ENCODE measurements at places on chromosomes 3 and 15.
A peak's percentile ranks its signal among the peaks of the same experiment; 100 is the strongest.

DNA sequence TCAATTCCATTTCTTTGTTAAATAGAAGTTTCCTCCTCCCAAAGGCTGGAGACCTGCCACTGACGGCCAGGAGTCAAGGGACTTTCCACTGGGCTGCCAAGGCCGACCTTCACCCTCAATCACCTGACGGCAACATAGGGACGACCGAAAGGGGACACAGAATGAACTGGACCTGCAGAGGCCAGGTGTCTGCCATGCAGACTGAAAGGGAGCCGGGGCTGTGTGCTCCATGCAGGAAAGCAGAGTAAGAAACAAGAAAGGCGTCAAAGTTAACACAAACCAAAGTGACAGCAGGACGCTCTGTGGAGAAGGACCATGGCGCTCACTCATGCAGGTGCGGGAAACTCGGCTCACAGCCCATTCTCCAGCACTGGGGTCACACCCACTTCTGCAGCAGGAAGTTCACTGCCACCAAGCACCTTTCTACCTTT is 26.1 kb downstream of the ZXDC start:
- DNase-seq, result no peak

DNA sequence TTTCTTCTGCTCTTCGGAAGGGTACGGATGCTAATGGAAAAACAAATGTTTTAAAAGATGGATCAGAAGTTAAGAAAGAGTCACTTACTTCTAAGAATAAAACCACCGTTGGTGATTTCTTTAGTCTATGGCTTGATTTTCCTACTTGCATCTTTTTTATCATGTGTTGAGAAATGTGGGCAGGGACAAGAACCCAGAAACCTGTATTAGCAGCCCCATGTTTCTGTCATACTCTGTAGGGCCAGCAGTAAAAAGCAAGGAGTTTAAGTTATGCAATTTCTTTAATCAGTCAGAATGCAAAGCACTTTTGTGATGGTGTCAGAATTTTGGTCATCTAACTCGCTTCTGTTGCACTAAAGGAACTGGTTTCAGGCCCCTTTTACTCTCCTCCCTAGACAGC is 150.0 kb downstream of the MEIS2 start:
- DNase-seq, result no peak

DNA sequence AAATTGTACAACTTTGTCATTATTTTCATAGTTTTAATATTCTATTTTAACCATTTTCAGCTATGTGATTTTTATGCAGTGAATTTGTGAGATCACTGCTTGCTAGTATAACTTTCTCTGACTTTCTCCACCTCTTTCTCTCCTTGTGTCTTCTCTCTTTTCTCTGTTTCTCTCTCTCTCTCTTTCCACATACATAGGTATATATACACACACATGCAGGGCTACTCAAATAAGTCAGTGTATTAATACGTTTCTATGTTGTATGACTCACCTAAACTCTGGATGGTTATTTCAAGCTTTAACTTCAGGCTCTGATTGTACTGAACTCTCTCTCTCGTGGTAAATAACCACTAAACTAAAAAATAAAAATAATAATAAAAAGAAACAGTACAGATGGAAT is 1389.3 kb upstream of the ALCAM start:
- no peak for DNase-seq

- no peak for DNase-seq
These were observed 46.4 kb downstream of the DLEC1 start for GRCh38 chr3:38085311-38085942.

GRCh38 chr3:58829321-58830000 is 162.9 kb upstream of the FAM3D start:
- DNase-seq, result no peak

GRCh38 chr3:14143271-14144225 is 18.7 kb downstream of the TMEM43 start:
- DNase-seq, result no peak

DNA sequence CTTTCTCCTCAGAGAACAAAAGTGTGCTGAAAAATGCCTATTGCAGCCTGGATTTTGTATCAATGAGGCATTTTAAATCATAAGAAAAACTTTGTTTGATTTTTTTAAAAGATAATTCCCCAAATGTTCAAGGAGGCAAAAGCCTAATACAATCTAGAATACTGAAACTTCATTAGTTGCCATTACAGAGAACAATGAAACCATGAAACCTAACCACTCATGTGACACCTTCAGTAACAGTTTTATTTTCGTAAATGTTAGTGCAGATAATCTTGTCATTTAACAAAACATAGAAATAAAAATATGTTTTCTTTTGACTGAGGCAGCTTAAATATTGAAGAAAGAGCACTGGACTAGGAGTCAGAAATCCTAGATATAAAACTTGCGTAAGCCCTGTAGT is 655.9 kb downstream of the RBMS3 start:
- no peak for DNase-seq

DNA sequence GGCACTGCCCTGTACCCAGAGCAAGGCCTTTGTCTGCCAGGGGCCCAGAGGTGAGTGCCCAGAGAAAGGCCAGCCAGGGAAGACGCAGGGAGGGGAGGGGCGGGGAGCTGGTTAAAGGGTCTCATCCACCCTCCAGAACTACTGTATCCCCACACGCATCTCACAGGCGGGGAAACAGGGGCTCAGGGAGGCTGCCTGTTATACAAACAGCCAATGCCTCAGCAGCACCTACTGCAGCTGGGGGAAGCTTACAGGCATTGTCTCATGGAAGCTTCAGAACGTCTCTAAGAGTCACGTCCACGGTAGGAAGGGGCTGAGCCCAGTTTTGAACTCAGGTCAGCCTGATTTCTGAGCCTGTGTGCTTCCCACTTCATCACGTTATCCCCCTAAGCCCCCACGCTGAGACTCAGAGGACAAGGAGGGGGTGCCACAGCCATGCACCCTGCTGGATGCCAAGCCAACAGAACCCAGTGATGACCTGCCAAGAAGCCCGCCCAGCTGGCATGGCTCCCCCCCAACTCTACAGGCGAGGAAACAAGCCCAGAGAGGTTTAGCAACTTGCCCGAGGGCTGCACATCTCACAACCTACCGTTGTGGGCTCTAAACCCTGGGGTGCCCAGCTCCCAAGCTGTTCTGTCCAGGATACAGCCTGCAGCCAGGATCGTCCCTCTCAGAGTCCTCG is 54.5 kb downstream of the IQSEC1 start:
- DNase-seq, result no peak

- no peak for DNase-seq
These were observed 284.8 kb downstream of the OTOL1 start for GRCh38 chr3:161781381-161781780.

- no peak for DNase-seq
These were observed 3.0 kb downstream of the VEPH1 start for GRCh38 chr3:157500232-157500631.

GRCh38 chr15:86040356-86041033 is 39.2 kb upstream of the AGBL1 start:
- no peak for DNase-seq

DNA sequence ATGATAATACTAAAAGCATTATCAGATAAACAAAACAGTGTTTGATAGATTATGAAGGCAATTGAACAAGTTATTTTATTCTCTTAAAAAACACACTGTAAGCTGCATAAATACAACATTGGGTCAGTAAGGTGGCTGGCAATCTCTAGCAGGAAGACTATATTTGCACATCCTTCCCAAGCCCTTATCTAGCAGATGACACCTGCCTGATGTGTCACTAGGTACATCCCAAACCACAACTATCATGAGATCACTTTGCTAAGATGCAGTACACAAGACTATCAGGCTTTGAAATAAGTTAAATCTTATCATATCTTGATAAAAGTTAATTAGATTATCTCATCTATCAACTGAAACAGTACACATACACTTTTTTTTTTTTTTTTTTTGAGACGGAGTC is 417.4 kb downstream of the MECOM start:
- DNase-seq, result no peak

GRCh38 chr15:70505411-70505919 is 257.9 kb downstream of the UACA start:
- peak; percentile 43 for DNase-seq
